ENCODE measurements at places on chromosomes 4 and X. TPM values are rescaled to one million over a fixed set of nuclear protein-coding genes. Genes with fewer than 3 reads are reported as not detected.

DNA sequence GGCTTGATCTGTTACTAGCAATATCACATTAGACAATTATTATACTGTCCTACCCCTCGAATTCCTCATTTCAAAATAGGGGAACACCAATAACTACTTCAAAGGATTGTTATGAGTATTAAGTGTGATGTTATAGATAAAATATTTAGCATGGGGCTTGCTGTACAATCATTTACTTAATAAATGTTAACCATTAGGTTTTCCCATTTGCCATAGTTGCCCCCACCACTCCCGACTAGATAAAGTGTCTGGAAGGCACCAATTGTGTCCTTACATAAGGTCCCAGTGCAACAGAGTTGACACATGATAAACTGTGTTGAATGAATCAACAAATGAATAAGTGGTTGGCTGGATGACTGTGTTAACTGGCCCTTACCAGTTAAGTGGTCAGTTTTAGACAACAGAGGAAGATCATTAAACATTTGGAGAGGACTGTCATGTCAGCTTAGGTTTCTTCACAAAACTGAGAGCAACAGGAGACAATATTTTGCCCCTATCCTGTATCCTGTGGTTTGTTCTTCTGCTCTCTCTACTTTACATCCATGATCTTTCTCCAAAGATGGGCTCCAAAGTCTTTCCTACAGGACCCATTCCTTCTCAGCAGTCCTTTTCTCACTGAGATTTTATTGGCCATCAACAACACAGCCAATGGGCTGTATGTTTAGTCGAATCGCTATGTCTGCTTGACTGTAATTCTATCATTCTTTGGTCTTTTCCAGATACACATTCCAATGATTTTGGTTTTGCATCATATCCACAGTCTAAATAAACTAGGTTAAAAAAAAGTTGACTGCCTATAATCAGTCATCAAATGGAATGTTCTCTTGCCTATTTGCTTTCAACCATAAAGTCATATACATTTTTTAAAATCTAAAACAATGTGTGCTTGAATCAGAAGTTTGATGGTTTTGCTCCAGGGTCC is 74.4 kb downstream of the RNF150 start:
- no peak for DNase-seq

GRCh38 chr4:144338834-144339233 is 198.3 kb upstream of the GYPA start:
- no peak for DNase-seq

GRCh38 chrX:15761564-15762191 is 23.6 kb downstream of the CA5B start:
- DNase-seq: no peak

DNA sequence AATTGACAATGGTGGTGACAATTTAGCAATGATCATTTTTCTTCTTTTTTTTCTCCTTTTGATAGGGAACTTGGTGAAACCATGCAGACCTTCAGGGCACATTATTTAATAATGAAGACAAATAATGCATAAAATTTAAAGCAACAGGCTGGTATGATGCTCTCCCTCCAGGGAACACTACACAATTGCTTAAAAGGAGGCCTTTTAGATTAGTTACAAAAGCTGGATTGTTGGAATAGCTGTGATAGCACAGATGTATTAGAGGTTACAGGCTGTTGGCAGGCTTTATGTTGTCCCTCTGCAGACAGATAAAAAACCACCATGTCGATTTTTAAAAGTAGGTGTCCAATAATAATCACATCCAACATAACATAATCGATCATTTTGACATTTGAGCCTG is 307.0 kb downstream of the ADGRL3 start:
- no peak for DNase-seq

GRCh38 chr4:39713691-39714090 is 15.8 kb downstream of the UBE2K start:
- DNase-seq: no peak

DNA sequence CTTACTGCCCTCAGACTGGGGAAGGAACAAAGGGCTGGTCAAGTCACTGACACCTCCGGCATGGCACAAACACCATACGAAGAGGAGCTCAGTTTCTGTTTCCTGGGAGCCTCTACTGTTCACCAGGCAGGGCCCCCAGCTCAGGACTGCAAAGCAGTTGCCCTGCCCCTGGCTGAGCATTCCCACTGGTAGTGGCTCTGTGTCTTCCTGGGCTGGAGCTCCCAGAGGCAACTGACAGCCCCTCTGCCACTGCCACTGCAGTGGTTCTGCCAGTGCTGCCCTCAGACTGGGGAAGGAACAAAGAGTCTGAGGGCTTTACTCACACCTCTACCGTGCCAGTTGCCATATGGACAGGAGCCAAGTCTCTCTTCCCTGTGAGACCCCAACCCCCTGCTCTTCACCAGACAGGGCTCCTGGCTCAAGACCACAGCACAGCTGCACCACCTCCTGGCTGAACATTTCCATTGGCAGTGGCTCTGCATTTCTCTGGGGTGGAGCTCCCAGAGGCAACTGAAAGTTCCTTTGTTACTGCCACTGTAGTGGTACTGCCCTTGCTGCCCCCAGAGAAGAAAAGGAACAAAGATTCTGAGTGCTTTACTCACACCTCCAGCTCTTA is 67.9 kb downstream of the SMARCA5 start:
- no peak for DNase-seq

GRCh38 chrX:29155286-29155685 is 568.0 kb downstream of the IL1RAPL1 start:
- no peak for DNase-seq

- no peak for DNase-seq
These were observed 16.5 kb upstream of the ENPP6 start for GRCh38 chr4:184234155-184234554.

GRCh38 chrX:82087699-82088098 is 885.8 kb downstream of the SH3BGRL start:
- no peak for DNase-seq

DNA sequence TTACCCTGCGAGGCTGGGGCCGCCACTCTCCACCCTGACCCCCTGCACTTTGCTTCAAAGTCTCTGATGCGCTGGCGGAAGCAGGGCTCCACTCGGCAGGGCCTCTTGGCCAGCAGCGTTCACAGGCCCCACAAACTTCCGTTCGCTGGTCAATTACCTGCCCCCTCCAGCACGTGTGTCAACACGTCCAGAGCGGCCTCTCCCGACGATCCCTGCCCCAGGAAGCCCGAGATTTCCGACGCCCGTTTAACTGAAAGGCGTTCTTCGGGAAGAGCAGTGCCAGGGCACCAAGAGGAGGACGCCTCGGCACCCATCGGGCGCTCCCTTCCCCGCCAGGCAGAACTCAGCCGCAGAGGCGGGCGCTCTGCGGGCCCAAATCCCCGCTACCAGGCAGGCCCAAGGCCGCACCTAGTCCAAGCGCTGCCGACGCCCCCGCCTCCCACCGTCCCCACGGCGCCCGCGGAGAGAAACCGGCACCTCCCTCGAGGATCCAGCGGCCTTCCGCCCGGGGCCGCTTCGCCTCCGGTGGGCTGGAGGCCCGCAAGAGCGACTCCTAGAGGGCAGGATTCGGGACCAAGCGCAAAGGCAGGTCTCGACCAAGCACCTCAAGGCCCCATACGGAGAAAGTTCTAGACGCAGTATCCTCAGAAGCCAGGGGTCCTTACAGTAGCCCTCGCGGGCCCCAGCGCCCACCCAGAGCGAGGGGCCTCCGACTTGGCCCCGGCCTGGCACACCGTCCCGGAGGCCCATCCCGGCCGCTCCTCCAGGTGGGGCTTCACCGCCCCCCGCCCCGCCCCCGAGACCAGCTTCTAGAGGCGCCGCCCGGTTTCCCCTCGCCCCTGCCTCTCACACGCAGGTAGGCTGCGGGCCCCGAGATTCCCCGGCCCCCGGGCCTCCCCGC is 586 bp downstream of the BCAP31 start:
- no peak for DNase-seq

GRCh38 chrX:95733426-95733825 is 951.2 kb upstream of the DIAPH2 start:
- DNase-seq: no peak

- DNase-seq: no peak
These were observed 43.7 kb downstream of the NLGN4X start for GRCh38 chrX:6184900-6185515.

DNA sequence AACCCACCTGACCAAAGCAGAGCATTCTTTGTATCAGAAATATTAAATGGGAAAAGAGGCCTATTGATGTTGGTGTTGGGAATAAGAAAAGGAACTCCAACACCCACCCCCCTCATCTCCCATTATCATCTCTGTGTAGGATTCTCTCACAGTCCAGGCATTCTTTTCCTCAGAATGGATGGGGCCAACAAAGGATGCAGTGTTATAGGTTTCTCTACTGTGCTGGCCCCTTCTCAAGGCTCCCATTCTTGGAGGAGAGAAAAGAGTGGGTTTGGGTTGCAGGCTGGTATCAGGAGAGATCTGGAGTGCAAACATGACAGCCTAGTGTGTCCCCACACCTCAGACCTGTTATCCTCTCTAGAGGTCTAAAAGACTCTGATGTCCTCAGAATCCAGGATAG is 59.6 kb downstream of the UGT8 start:
- DNase-seq: no peak

- no peak for DNase-seq
These were observed at the start of gene BEX2 for GRCh38 chrX:103310555-103311398. Gene BEX2 (minus strand): TSS chrX:103310990. CDS start chrX:103309976, 1,014 bp downstream.

DNA sequence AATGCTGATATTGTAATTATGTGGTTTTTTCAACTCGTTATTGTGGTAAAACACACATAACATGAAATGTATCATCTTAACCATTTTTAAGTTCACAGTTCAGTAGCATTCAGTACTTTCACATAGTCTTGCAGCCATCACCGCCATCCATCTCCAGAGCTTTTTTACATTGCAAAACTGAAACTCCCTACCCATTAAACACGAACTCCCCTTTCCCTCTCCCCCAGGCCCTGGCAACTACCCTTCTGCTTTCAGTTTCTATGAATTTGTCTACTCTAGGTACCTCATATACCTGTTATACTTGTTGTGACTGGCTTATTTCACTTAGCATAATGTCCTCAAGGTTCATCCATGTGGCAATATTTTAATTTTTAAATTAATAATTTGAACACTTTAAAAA is 380.6 kb downstream of the MAPK10 start:
- no peak for DNase-seq

DNA sequence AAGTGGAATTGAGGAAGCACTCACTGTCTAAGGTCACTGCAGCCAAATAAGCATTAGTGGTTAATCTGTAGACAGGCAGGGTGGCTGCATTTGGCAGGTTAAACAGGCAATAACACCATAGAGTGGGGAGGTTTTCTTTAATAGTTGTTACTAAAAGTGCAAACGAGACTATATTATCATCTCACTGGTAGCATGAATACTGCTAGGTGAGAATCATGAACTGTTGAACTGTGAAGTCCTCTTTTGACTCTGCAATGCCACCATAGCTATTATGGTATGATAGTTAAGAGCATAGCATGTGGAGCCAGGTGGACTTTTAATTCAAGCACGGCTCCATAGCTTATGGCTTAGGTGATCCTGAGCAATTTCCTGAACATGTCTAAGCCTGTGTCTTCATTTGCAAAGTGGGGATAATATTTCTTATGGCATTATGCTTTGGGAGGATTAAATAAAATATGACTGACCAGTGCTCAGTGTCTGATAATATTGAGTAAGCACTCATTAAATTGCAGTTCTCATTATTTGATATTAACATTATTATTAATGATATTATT is 235.6 kb upstream of the HHIP start:
- no peak for DNase-seq

GRCh38 chr4:183960046-183960420 is 54.9 kb downstream of the STOX2 start:
- no peak for DNase-seq

DNA sequence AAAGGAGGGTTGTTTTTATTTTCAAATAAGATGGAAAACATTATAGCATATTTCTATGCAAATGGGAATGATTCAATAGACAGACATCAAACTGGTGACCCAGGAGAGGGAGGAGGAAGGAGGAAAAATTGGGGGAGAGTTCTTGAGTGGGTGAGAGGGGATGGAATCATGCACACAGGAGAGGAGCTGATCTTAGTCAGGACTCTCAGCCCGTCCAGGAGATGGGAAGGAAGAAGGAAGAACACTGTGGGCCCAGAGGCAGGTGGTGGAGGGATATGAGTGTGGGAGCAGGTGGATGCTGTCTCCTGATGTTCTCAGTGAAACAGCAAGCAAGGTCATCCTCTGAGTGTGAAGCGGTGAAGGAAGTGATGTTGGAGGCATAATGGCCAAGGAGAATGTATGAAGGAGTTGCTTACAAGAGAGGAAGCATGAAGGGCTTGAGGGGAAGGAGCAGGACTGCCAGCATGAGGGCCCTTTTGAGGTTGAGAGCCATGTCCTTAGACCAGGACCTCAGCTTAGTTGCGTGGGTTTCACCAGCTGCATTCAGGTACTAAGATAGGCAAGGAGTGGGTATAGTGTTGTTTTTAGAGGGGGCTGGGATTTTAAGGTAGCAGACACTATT is 161.7 kb upstream of the NAP1L5 start:
- DNase-seq: no peak

DNA sequence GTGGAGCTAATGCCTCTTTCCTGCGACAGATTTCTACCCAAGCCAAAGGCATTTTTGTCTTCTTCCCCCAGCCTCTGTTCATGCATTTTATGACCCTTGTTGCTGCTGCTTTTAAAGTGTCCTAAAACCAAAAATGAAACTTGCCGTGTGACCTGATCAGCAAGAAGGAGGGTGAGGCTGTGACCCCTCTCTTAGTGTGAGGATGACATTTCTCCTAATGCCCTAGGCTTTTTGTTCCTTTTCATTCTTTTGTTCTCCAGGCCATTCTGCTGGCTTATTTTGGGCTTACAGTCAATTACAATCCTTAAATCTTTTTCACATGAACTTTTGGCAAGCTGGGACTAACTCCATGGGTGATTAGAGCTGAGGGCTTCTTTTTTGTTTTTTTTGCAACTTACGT is 34.4 kb downstream of the PTTG2 start:
- no peak for DNase-seq

- no peak for DNase-seq
These were observed 83.3 kb downstream of the SPRY1 start for GRCh38 chr4:123479944-123480343.

GRCh38 chr4:109434007-109434971 is 674 bp downstream of the SEC24B start:
- peak; percentile 90 for DNase-seq

RHOH gene
- 3.9 TPM for total RNA-seq

PAK3 gene
- 1.3 TPM for total RNA-seq

C1QTNF7 gene
- 1.8 TPM for total RNA-seq

ZIC3 gene
- total RNA-seq: not detected

IL1RAPL2 gene
- total RNA-seq: not detected

HPGD gene
- 12.9 TPM for total RNA-seq

CFP gene
- 11.8 TPM for total RNA-seq
